ENCODE measurements at places on chromosomes 5 and 9. TPM values are rescaled to one million over a fixed set of nuclear protein-coding genes. Genes with fewer than 3 reads are reported as not detected.

CCL27 gene
- total RNA-seq = not detected

SPATA31D4 gene
- not detected for total RNA-seq

TMEM252 gene
- not detected for total RNA-seq

SNAPC4 gene
- 6.7 TPM for total RNA-seq

FBP2 gene
- total RNA-seq = not detected

CDH9 gene
- not detected for total RNA-seq

ECSCR gene
- total RNA-seq = not detected

NR3C1 gene
- 179 TPM for total RNA-seq

PHAX gene
- total RNA-seq = 32.8 TPM

PCDH12 gene
- total RNA-seq = not detected

CCDC152 gene
- total RNA-seq = 1.6 TPM

SLC35D2 gene
- 18.5 TPM for total RNA-seq

FOXD4 gene
- not detected for total RNA-seq

SPINK4 gene
- total RNA-seq = not detected

TICAM2 gene
- 0.27 TPM for total RNA-seq

CNTFR gene
- total RNA-seq = not detected

GABRG2 gene
- total RNA-seq = not detected

PCDHGA7 gene
- total RNA-seq = 0.08 TPM

GNA14 gene
- total RNA-seq = not detected

ADAMTS6 gene
- 4.3 TPM for total RNA-seq

CCDC112 gene
- total RNA-seq = 1.6 TPM

PDLIM4 gene
- total RNA-seq = not detected

PCSK5 gene
- total RNA-seq = 13.7 TPM

PJA2 gene
- 89.3 TPM for total RNA-seq

FOXI1 gene
- not detected for total RNA-seq

PCDHB12 gene
- total RNA-seq = not detected

CD72 gene
- 2.9 TPM for total RNA-seq
